Trophoblast cell (in vitro differentiated cells and primary cell): ENCODE measurements at places on chromosomes 5 and 9.
A peak's percentile ranks its signal among the peaks of the same experiment; 100 is the strongest.

DNA sequence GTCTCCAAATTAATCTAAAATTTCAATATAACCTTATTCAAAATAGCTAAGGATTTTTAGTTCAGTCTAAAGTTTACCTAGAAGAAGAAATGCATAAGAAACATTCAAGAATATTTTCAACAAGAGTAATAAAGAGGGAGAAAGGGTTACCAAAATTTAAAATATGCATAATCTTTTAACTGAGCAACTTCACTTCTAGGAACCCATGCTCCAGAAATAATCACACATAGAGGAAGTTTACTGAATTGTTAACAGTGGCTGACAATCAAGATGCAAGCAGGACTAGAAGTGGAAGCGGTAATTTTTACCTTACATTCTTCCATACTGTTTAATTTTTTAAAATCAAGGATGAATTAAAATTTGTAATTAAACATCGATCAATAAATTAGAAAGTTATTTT, 1.9 kb downstream of the PJA2 start:
- no peak overlapping the region for H3K4me3 ChIP-seq
- H3K27ac ChIP-seq, result no peak overlapping the region
- DNase-seq, result no peak
- no peaks in the 10 kb centered on the region for H3K27me3 ChIP-seq

GRCh38 chr5:180598316-180598701, 7.0 kb upstream of the SCGB3A1 start:
- no peaks in the 10 kb centered on the region for H3K4me1 ChIP-seq
- DNase-seq, result no peak
- no peak overlapping the region for H3K4me3 ChIP-seq
- H3K27me3 ChIP-seq, result no peaks in the 10 kb centered on the region
- H3K27ac ChIP-seq, result no peak overlapping the region
- no peaks in the 10 kb centered on the region for H3K36me3 ChIP-seq

DNA sequence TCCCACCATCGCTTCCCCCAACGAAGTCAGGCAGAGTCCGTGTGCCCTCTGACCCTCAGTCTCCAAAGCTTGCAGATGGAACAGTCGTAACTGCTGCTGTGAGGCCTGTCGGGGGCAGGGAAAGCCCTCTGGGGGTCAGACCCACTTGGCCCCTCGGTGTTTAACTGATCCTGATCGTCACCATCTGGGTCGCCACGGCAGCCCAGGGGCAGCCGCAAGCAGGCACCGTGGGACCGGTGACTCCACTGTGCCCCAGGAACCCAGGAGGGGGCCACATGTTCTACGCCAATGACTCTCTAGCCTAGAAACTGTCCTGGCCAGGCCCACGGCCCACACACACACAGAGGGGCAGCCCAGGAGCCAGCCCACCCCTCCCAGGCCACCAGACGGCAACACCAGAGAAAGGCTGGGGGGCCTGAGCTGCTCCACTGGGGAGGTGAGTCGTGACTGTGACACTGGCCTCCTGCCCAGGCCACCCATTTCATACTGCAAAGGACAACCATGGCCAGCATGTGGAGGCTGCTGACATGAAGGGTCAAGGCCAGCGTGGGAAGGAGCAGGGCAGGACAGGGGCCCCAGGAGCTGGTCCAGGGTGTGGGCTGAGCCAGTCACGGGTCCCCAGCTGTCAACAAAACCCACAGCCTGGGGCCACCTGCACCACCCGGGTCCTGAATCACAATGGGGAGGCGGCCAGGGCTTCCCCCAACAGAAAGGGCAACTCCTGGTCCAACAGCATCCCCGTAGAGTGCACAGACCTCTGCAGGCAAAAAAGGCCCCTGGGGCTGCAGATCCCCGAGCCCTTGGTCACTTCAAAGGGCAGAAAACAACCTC, 20.8 kb downstream of the VAV2 start:
- no peak overlapping the region for H3K27ac ChIP-seq
- H3K27me3 ChIP-seq, result no peaks in the 10 kb centered on the region
- H3K4me3 ChIP-seq, result no peak overlapping the region
- peaks cover 11% of the 10 kb centered on the region for H3K36me3 ChIP-seq
- no peak for DNase-seq
- H3K4me1 ChIP-seq, result peaks cover 44% of the 10 kb centered on the region

- no peaks in the 10 kb centered on the region for H3K27me3 ChIP-seq
- no peak for DNase-seq
These were observed 38.8 kb upstream of the FBXW11 start for GRCh38 chr5:172045315-172045632.

- H3K27me3 ChIP-seq, result no peaks in the 10 kb centered on the region
- DNase-seq, result no peak
- no peaks in the 10 kb centered on the region for H3K4me1 ChIP-seq
- H3K36me3 ChIP-seq, result no peaks in the 10 kb centered on the region
- peak overlapping the region; percentile 42 for H3K27ac ChIP-seq
These were observed 233.8 kb downstream of the CCDC171 start for GRCh38 chr9:15786616-15787015.

- no peak overlapping the region for H3K27ac ChIP-seq
- no peak for DNase-seq
- H3K4me3 ChIP-seq, result no peak overlapping the region
- no peaks in the 10 kb centered on the region for H3K27me3 ChIP-seq
- H3K36me3 ChIP-seq, result no peaks in the 10 kb centered on the region
These were observed 55.7 kb downstream of the ARL15 start for GRCh38 chr5:54254482-54255198.

GRCh38 chr9:6552498-6553121, 92.9 kb downstream of the GLDC start:
- no peaks in the 10 kb centered on the region for H3K4me1 ChIP-seq
- H3K36me3 ChIP-seq, result peaks cover 1% of the 10 kb centered on the region
- no peak overlapping the region for H3K4me3 ChIP-seq
- no peak for DNase-seq
- no peaks in the 10 kb centered on the region for H3K27me3 ChIP-seq

DNA sequence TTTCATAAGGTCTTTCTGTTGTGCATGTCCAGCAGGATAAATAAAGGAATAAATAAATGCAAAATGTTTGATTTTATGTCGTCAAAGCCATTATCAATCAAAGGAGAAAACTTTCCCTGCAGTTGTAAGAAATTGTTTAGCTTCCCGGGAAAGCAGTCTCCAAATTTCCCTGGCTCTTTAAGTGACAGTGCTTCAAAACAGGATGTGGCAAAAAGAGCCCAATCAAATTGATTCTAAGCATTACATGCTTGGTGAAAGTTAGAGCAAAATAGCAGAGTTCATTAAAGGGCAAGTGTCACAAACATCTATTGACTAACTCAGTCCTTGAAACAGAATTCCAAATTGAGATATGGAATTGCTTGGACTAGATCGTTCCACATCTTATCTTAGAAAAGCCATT, 704.1 kb downstream of the PRELID2 start:
- no peak overlapping the region for H3K4me3 ChIP-seq
- no peaks in the 10 kb centered on the region for H3K4me1 ChIP-seq
- DNase-seq, result no peak
- no peak overlapping the region for H3K27ac ChIP-seq
- no peaks in the 10 kb centered on the region for H3K27me3 ChIP-seq

- no peaks in the 10 kb centered on the region for H3K27me3 ChIP-seq
- no peaks in the 10 kb centered on the region for H3K36me3 ChIP-seq
- H3K27ac ChIP-seq, result no peak overlapping the region
- no peak overlapping the region for H3K4me3 ChIP-seq
- DNase-seq, result no peak
- no peaks in the 10 kb centered on the region for H3K4me1 ChIP-seq
These were observed 608.6 kb upstream of the DAB2 start for GRCh38 chr5:40033411-40033810.

DNA sequence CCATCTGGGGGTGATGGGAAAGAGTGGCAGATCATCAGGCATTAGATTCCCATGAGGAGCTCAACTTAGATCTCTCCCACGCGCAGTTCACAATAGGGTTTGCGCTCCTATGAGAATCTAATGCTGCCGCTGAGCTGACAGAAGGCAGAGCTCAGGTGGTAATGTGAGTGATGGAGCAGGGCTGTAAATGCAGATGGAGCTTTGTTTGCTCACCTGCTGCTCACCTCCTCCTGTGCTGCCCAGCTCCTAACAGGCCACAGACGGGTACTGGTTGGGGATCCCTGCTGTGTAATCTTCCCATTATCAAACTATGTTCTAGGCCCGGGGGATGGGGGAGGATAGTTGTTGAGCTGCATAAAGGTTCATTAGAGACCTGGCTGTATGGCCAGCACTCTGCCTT, 58.4 kb downstream of the UGCG start:
- no peak overlapping the region for H3K27ac ChIP-seq
- H3K27me3 ChIP-seq, result no peaks in the 10 kb centered on the region
- no peaks in the 10 kb centered on the region for H3K36me3 ChIP-seq
- peaks cover 7% of the 10 kb centered on the region for H3K4me1 ChIP-seq

- no peak overlapping the region for H3K4me3 ChIP-seq
These were observed 3.2 kb downstream of the ADAMTSL1 start for GRCh38 chr9:18477121-18477660.

GRCh38 chr9:35757226-35757891, 3.3 kb upstream of the MSMP start:
- H3K27me3 ChIP-seq, result no peaks in the 10 kb centered on the region
- H3K4me1 ChIP-seq, result no peaks in the 10 kb centered on the region
- peaks cover 19% of the 10 kb centered on the region for H3K36me3 ChIP-seq
- DNase-seq, result no peak
- peak overlapping the region; percentile 88 for H3K27ac ChIP-seq

- H3K27ac ChIP-seq, result no peak overlapping the region
- DNase-seq, result no peak
- no peaks in the 10 kb centered on the region for H3K36me3 ChIP-seq
- H3K4me1 ChIP-seq, result peaks cover 2% of the 10 kb centered on the region
- H3K4me3 ChIP-seq, result no peak overlapping the region
- no peaks in the 10 kb centered on the region for H3K27me3 ChIP-seq
These were observed 202.1 kb downstream of the TSSK1B start for GRCh38 chr5:113232667-113233066.

GRCh38 chr9:7622481-7622880, 177.1 kb downstream of the DMAC1 start:
- H3K4me3 ChIP-seq, result no peak overlapping the region
- H3K27me3 ChIP-seq, result no peaks in the 10 kb centered on the region
- no peak for DNase-seq
- no peaks in the 10 kb centered on the region for H3K36me3 ChIP-seq
- H3K4me1 ChIP-seq, result no peaks in the 10 kb centered on the region
- no peak overlapping the region for H3K27ac ChIP-seq
